Esophagus muscularis mucosa (tissue), 4 donors: ENCODE measurements at places on chromosomes 11 and 22. TPM values are rescaled to one million over a fixed set of nuclear protein-coding genes. Genes with fewer than 3 reads are reported as not detected.

Gene CRACR2B
- total RNA-seq: 7.4 TPM

Gene CRYBB2
- total RNA-seq: not detected

GRCh38 chr11:18703001-18703763 is 4.6 kb downstream of the TMEM86A start:
- H3K27me3 ChIP-seq: no peaks in the 10 kb centered on the region
- H3K4me3 ChIP-seq: no peak overlapping the region

DNA sequence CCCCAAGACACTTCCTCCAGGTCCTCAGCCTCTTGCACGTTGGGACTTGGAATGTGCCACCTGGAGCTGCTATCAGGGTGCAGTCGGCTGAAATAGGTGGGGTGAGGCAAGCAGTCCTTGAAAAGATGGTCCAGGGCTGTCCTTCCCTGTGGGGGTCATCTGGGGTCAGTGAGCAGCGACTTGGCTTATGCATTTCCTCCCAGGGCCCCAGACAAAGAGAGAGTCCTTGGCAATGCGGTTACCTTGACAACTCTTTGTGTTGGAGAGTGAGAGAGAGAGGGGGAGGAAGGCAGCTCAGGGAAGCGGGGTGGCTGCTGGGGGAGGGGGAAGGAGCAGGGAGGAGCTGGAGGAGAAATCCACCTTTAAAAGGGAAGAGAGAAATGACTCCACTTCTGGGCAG is 93.8 kb downstream of the MIAT start:
- H3K27ac ChIP-seq: no peak overlapping the region
- no peak for DNase-seq
- H3K27me3 ChIP-seq: no peaks in the 10 kb centered on the region
- no peaks in the 10 kb centered on the region for H3K4me1 ChIP-seq
- no peaks in the 10 kb centered on the region for H3K36me3 ChIP-seq
- H3K4me3 ChIP-seq: no peak overlapping the region

- no peak overlapping the region for H3K27ac ChIP-seq
- no peaks in the 10 kb centered on the region for H3K27me3 ChIP-seq
- H3K4me1 ChIP-seq: peaks cover 10% of the 10 kb centered on the region
- DNase-seq: no peak
- H3K4me3 ChIP-seq: no peak overlapping the region
- peaks cover 13% of the 10 kb centered on the region for H3K36me3 ChIP-seq
Observed at GRCh38 chr11:75916882-75917281, 101.9 kb downstream of the UVRAG start.

- no peaks in the 10 kb centered on the region for H3K27me3 ChIP-seq
- H3K4me1 ChIP-seq: peaks cover 55% of the 10 kb centered on the region
- no peaks in the 10 kb centered on the region for H3K36me3 ChIP-seq
- no peak for DNase-seq
- H3K27ac ChIP-seq: peak overlapping the region; percentile 23
Observed at GRCh38 chr11:76766521-76766920, 16.6 kb upstream of the TSKU start.

DNA sequence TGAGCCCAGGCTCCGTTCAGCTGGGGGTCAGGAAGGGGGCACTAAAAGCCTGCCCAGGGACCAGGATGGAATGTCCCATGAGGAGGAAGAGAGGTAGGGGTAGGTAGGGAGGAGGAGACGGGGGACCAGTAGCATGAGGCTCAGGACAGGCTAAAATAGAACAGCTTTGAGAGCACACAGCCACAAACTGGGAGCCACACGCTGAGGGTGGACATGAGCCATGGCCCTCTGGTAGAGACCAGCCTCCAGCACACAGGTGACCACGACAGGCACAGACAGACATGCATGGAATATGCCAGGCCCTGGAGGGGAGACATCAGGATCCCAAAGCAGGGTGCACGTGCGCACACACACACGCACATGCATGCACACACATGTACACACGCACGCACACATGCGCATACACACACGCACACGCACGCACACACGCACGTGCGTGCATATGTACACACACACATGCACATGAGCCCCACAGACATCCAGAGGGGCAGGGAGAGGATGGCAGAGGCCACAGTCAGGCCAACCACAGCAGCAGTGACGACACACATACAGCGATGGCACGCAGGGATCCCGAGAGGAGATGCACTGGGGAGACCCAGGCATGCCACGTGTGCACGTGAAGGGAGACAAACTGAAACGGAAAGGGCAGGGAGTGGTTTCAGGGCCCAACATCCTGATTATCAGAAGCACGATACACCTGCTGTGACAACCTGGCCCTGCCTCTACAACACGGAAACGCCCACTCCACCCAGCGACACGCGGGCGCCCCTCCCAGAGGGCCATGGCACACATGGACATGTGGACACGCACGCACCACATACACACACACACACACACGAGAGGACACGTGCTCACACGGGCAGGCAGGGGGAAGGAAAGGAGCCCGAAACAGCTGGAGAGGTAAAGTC is 25.7 kb downstream of the LRRC10B start:
- H3K36me3 ChIP-seq: no peaks in the 10 kb centered on the region
- H3K4me3 ChIP-seq: no peak overlapping the region
- peaks cover 25% of the 10 kb centered on the region for H3K4me1 ChIP-seq
- H3K27ac ChIP-seq: no peak overlapping the region
